ENCODE measurements at places on chromosomes 6 and 20. TPM values are rescaled to one million over a fixed set of nuclear protein-coding genes. Genes with fewer than 3 reads are reported as not detected.

Gene METTL24
- 0.97 TPM for total RNA-seq

Gene CAGE1
- under 0.01 TPM for total RNA-seq

Gene C6orf47
- total RNA-seq: 19.5 TPM

Gene BPIFA1
- not detected for total RNA-seq

Gene SRC
- total RNA-seq: 25.0 TPM

Gene MEP1A
- total RNA-seq: not detected

Gene BMP2
- total RNA-seq: 16.3 TPM

Gene MLIP
- 0.32 TPM for total RNA-seq

Gene BNIP5
- not detected for total RNA-seq

Gene MUC21
- total RNA-seq: not detected

Gene SOX4
- total RNA-seq: 39.6 TPM

Gene HRH3
- not detected for total RNA-seq

Gene PRND
- total RNA-seq: not detected

Gene CST2
- total RNA-seq: not detected

Gene SSTR4
- total RNA-seq: not detected

Gene TRIM15
- not detected for total RNA-seq

Gene TNXB
- total RNA-seq: 41.1 TPM

Gene DNPH1
- total RNA-seq: 37.6 TPM

Gene CALHM6
- total RNA-seq: 1.4 TPM

Gene TCP11
- 0.11 TPM for total RNA-seq

Gene MTCH1
- total RNA-seq: 250 TPM

Gene DNAH8
- under 0.01 TPM for total RNA-seq

Gene BPIFB1
- total RNA-seq: not detected

Gene KCNQ2
- total RNA-seq: not detected

Gene SOBP
- 10.4 TPM for total RNA-seq

Gene C6orf141
- not detected for total RNA-seq

Gene EPB41L1
- total RNA-seq: 125 TPM

Gene SENP6
- total RNA-seq: 125 TPM

Gene DEF6
- total RNA-seq: 0.86 TPM

Gene CST4
- not detected for total RNA-seq

Gene RBPJL
- total RNA-seq: not detected

Gene ANKRD66
- total RNA-seq: not detected

Gene NR2E1
- total RNA-seq: not detected

Gene CNKSR3
- 13.8 TPM for total RNA-seq

Measured in articular chondrocyte of knee joint (primary cell).